ENCODE measurements at places on chromosomes 1 and 21.

DNA sequence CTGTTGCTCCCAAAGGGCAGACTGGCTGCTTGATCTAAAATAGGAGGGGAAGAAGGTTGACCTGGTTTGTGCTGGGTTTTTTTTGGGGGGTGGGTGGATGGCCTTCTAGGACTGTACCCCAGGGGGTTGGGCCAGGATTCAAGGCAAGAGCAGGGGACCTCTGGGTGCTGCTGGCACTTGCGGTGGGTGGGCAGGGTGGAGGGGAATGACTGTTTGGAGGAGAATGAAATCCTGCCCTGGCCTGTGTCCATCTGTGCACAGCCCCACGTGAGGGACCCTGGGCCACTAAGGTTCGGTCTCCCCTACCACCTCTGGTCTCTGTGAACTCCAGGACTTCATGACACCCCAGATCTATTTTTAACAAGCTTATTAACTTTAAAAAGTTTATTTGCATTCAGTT lies 414.2 kb downstream of the PTPRU start:
- no peak for DNase-seq

DNA sequence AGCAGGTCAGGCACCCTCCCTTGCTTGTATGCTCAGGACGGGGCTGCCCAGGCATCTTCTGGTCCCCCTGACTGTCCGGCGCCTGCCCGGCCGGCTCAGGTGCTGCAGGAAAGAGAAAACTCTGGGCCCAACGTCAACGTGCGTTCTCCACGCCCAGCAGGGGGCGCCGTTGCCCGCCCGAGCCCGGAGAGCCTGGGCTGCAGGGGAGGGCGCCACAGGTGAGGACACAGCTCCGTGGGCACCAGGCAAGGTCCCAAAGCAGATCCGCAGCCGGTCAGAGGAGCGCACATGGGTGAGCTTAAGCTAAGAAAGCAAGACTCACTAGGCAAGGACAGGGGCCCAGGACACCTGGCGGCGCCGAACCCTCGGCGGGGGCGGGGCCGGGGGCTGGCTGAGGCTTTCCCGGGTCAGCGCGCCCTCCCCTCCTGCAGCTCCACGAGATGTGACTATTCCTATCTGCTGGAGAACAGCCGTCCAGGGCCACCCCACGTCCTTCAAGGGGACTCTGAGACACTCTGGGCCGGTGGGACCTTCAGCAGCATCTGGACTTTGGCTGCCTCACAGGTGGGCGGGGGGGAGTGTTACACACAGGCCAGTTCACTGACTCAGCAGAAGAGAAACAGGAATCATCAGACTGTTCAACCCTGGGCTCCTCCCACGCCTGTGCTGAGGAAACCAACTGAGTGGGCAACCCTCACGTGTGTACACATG lies 29.3 kb downstream of the KRTAP10-1 start:
- DNase-seq, result no peak

GRCh38 chr1:110680036-110680735 lies 5.4 kb upstream of the KCNA3 start:
- no peak for DNase-seq

DNA sequence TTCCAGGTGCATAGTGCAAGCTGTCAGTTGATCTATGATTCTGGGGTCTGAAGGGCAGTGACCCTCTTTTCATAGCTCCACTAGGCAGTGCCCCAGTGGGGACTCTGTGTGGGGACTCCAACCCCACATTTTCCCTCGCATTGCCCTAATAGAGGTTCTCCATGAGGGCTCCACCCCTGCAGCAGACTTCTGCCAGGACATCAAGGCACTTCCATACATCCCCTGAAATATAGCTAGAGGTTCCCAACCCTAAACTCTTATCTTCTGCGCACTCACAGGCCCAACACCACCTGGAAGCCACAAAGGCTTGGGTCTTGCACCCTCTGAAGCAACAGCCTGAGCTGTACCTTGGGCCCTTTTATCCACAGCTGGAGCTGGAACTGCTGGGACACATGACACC lies 65.7 kb upstream of the PKN2 start:
- no peak for DNase-seq

DNA sequence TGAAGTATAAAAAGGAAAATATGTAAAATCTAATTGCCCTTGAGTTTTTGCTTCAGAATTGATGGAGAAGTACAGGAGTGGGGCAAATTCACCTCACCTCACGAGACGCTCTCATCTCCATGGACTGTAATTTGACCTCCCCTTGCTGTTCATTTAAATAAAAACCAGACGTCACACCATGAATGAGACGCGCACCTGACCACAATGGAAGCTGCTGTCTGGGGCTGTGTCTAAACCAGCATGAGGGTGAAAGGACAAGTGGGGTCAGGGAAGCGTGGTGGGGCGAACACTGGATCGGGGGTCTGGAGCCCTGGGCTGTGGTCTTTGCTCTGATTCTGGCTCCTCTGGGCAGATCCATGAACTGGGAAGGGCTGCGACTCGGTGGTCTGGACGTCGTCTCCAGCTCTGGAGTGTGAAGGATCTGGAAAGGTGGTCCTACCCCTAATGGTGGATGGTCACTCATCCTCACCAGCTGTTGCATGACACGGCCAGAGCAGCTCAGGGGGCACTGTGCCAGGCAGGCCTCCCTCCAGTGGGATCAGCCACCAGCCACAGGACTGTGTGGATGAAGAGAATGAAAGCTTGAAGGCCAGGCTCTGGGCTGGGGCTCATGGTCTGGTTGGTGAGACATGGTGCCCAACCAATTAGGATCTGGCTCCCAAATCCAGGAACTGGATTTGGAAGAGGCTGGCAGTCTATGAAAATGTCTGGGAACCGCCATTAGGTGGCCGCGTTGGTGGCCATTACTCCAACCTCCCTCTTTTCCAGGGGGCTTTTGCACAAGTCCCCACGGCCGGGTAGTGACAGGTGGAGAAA lies 728.6 kb downstream of the PTPRU start:
- DNase-seq, result no peak

DNA sequence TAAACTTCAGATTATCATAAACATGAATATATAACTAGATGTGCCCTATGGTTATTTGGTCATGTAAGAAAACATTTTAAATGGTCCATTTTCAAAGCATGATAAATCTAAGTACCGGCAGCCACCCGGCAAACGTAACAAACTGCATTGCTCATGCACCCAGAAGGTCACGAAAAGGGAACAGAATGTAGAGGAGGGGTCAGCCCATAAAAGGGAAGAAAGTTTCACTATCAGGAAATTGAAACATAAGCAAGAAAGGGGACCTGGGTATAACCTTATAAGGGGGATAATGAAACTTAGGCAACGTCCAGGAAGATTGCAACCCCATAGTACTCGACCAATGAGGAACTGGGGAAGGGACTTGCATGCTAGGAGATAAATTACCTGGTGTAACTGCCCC lies 421.2 kb upstream of the ZRANB2 start:
- no peak for DNase-seq

DNA sequence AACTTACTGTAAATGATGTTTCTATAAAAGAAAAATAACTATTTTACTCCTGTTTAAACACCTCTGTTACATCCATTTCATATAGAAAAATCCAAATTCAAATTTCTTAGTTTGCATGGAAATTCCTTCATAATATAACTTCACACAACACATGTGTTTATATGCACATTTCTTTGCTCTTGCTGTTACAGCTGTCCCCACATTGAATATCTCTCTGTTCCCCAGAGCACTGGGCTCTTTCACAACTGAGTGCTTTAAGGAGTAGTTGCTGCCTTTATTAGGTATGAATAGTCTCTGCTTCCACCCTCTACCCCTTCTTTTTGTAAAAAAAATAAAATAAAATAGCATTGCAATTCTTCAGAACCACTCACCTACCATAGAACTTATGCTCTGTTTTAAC lies 287.0 kb downstream of the OLFM3 start:
- no peak for DNase-seq

- no peak for DNase-seq
Observed at GRCh38 chr1:75630004-75630594, 19.2 kb upstream of the SLC44A5 start.

GRCh38 chr1:98373056-98373455 lies 288.5 kb upstream of the SNX7 start:
- DNase-seq, result no peak

DNA sequence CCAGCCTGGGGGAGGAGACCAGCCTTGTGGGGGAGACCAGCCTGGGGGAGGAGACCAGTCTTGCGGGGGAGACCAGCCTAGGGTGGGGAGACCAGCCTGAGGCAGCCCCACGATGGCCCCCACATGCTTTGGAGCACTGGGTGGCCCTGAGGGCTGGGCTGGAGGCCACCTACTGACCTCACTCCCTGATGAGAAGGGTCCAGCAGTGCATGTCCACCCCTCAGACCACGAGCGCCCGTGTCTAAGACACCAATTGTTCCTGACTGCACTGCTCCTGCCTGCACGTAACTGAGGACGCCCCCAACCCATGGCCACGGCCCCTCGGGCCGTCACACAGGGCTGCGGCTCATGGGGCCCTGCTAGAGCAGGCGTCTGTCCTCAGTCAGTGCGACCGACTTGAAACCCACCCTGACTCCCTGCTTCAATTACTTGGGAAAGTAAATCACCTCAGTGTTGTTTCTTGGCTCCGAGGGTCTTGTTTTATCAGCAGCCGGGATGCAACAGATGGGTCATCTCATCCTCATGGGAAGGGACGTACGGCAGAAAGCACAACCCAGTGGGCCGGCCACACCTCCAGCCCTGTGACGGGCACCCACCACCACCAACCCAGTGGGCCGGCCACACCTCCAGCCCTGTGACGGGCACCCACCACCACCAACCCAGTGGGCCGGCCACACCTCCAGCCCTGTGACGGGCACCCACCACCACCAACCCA lies at the start of gene SPATC1L:
Gene SPATC1L, minus strand, starts transcription at position 550 of the 715 bp plus-strand sequence. CDS start 1,643 bp downstream, outside the sequence.
- no peak for DNase-seq

GRCh38 chr21:31869750-31870149 lies 3.1 kb upstream of the HUNK start:
- DNase-seq, result no peak

GRCh38 chr1:55423376-55423775 lies 208.2 kb upstream of the USP24 start:
- no peak for DNase-seq

DNA sequence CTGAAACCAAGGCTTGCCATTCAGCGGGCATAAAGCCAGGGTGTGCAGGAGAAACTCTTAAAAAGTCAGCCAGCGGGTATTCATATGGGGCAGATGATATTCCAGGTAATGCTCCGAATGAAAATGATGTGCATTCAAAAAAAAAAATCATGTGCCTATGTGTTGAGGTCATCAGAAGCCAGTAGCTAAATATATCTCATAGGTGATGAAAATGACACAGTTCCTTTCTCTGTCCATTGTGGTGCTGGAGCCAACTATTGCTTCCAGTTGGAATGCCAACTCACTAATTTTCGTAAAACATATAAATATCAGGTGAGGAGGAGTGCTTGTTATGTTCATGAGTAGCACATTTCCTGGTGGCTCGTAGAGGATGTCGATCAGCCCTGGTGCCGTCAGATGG lies 23.2 kb downstream of the AJAP1 start:
- no peak for DNase-seq

- no peak for DNase-seq
Observed at GRCh38 chr1:97379387-97380075, 541.3 kb downstream of the DPYD start.

DNA sequence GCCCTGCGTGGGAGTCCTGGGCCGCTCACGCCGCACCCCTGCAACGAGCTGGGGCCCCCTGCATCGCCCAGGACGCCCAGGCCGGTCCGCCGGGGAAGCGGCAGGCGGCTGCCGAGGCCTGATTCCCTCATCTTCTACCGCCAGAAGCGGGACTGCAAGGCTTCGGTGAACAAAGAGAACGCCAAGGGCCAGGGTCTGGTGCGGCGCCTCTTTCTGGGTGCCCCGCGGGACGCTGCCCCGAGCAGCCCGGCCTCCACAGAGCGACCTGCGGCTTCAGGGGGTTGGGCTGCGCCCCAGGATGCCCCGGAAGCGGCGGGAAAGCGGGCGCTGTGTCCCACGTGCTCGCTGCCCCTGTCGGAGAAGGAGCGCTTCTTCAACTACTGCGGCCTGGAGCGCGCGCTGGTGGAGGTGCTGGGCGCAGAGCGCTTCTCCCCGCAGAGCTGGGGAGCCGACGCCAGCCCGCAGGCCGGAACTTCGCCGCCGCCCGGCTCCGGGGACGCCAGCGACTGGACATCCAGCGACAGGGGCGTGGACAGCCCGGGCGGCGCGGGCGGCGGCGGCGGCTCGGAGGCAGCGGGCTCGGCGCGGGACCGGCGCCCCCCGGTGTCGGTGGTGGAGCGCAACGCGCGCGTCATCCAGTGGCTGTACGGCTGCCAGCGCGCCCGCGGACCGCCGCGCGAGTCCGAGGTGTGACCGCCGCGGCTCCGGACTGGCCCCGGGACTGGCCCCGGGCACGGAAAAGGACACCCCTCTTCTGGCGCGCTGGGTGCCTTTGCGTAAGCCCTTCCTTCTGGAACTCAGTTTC lies 2.7 kb downstream of the FAM110D start:
- DNase-seq, result no peak

DNA sequence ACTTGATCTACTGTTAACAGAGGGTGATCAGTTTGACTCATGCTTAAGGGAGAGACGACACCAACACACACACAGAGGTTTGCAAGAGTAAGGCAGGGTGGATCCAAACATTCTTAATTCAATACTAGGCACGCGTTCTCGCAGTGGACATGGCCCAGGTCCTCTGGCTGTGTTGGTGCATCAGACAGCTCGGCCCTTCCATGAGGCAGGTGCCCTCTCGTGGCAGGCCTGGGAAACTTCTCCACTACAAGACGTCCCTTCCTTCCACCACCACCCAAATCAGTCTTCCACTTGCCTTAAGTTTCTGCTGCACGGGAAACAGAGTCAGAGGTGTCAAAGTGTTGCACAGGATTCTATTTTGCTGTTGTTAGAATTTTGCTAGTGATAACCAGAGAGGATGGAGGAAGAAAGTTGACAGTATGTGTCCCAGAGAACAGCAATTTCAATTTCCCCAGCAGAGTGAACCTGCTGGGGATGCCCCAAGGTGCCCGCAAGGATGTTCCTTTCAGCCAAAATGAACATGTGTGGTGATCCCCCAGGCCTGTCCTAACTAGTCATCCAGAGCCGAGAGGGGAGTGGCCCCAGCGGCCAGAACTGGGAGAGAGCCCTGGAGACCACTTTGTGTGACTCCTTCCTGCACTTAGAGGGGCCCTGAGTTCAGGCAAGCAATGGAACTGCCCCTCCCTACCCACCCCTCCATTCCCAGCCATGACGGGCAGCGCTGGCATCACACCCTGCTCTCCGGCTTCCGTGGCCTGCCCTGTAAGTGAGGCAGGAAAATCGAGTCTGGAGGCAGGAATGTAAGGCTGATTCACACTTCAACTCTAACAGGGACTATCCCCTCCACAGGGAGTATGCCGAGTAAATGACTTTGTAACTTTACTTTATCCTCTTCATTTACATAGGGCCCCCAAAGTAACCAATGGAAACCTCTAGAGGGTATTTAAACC lies 34.8 kb downstream of the MX1 start:
- DNase-seq, result peak; percentile 33

Data from Panc1 (cell line).